Activated CD8-positive, alpha-beta memory T cell treated with anti-CD3 and anti-CD28 coated beads for 1 hour (primary cell): ENCODE measurements at places on chromosomes 5 and 9.

DNA sequence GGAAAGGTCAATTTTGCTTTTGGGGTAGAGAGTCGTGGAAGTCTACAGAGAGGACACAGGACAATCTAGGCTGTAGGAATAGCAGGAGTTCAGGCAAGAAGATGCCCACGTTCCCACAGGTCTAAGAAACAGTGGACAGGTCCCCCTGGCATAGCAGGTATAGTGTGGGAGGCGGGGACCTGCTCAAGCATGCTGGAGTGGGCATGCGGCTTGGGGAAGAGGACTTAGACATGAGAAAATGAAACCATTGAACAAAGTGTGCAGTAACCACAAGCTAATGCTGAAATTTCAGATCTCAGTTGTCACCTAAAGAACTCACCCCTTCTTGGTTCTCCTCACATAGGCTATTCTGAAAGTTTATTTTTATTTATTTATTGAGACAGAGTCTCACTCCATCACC lies 142.8 kb upstream of the EFNA5 start:
- no peak for DNase-seq

DNA sequence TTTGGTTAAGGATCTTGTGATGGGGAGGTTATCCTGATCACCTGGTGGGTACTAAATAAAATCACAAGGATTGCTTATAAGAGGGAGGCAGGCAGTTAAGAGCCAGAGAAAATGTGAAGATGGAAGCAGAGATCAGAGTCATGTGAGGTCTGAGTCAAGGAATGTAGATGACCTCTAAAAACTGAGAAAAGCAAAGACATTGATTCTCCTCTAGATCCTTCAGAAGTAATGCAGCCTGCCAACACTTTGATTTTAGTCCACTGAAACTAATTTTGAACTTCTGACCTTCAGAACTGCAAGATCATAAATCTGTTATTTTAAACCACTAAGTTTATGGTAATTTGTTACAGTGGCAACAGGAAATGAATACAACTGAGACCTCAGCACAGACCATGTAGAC lies 499.0 kb downstream of the GADD45G start:
- no peak for DNase-seq

GRCh38 chr5:30894811-30895210 lies 298.7 kb upstream of the CDH6 start:
- no peak for DNase-seq

DNA sequence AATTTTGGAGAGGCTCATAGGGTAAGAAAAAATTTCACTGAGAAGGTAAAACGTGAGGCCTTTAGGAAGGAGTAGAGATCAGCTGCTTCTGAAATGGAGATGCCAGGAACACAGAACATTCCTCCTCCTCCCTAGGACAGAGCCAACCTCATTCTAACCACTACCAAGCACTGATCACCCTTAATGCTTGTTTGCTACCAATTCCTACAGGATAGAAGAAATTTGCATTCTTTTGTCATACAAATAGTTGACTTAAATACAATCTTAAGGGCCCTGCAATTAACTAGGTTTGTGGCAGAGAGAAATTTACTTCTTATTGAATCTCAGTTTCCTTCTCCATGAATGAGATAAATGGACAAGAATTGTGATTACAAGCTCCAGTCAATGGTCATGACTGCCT lies 780.2 kb upstream of the WWC1 start:
- no peak for DNase-seq

DNA sequence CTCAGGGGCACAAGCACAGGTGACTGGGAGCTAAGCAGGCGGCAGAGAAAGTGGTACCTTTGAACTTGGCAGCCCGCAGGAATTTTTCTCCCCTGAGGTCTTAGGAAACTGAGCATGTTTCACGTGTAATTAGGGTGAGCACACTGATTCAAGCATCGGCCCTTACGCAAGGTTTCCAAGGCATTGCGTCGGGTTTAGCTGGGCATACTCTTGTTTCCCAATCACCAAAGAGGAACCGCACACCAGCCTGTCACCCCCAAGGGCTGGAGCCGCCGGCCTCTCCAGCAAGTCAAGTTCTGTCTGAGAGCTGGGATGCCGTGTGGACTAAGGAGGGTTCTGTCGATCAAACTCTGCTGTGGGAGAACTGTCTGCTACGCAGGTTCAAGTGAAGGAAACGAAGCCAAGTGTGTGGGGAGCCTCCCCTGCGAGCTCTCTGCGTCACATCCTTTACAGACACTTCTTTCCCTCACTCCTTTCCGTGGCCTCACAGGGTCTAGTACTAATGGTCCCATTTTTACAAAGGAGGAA lies 53.0 kb downstream of the ERGIC1 start:
- no peak for DNase-seq

- no peak for DNase-seq
These were observed 3.7 kb upstream of the ZNF510 start for GRCh38 chr9:96781552-96781951.

GRCh38 chr5:115713408-115713807 lies 87.6 kb upstream of the TMED7 start:
- no peak for DNase-seq

DNA sequence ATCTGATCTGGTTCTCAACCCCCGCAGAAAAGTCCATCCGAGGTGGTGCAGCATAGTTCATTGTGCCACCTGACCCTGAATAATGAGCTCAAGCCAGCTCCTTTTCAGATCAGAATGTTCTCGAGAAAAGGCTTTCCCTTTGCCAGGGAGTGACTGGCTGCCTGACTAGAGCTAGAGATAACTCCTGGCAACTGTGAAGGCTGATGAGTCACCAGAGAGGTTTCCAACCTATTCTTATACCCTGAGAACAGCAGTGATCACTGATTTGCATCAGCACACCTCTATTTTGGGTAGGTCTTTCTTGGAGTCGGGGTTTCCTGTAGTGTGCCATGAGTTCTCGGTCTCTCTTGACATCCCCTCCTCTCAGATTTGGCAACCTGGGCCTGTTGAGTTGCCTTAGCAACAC lies 127.9 kb downstream of the PIK3R1 start:
- no peak for DNase-seq

GRCh38 chr5:133147815-133148567 lies 96.2 kb downstream of the HSPA4 start:
- DNase-seq: no peak

- no peak for DNase-seq
These were observed 3.9 kb upstream of the PURA start for GRCh38 chr5:140109759-140110645.

GRCh38 chr9:136284311-136284710 lies 19.6 kb downstream of the CCDC187 start:
- DNase-seq: no peak

DNA sequence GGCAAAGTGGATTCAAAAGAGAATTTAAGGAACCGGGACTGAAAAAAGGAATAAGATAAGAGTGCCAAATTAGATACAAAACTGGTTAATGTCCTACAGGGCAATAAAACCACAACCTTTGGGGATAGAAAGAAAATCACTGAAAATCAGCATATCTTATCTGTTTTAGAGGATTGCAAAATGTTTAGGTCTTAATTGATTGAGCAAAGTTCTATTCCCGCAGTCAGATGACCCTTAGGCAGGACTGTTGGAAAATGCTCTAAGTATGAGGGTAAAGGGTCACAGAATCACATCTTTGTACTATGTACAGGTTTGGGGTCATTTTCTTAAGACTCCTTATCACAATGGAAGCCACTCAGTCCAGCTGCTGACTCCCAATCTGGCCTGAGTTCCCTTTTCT lies 129.0 kb downstream of the GABBR2 start:
- DNase-seq: no peak

DNA sequence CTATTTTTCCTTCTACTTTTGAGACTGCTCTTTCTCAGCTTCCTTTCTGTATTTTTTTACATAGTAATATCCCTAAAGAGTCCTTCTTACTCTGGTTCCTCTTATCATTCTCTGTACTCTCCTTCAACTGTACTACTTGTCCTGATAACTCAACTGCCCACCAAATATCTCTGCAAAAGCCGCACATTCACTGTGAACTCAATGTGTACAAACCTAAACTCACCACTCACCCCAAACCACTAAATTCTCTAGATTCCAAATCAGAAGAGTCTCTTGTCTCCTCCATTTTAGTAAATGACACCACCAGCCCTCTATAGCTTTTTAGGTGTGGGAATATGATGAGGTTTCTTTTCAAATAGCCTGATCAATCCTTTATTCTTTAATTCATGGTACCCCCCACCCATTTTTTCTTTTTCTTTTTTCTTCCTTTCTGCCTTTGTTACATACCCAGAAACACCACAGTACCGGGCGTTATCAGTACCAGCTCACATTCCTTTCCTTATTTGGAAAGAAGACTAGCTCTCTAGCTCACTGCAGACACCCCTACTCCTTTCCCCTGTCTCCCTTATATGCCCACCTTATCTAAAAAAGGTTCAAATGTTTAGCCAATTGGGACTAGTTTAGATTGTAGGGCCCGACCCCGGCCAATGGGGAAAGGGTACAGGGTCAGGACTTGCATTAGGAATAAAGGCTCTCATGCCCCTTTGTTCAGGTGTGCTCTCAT lies 63.1 kb upstream of the RANBP6 start:
- no peak for DNase-seq

GRCh38 chr5:152376886-152377285 lies 28.2 kb downstream of the NMUR2 start:
- DNase-seq: no peak

DNA sequence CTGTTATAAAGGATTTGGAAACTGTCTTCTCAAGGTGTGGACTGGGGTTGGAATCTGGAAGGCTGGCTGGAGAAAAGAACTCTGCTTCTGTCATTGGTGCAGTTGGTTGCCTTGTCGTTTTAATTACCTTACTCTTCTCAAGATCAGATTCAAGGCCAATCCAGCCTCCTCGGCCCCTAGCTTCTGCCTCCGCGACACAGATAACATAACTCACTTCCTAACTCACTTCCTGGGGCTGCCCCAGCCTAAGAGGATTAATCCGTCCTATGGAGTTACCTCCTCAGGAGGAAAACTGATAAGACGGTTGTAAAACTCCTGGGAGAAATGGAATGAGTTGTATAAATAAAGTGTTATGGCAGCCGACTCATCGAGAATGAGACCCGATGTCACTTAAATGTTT lies 389.1 kb upstream of the WWC1 start:
- no peak for DNase-seq

- DNase-seq: no peak
These were observed 40.4 kb upstream of the GADD45G start for GRCh38 chr9:89564346-89564878.

- no peak for DNase-seq
These were observed 159.9 kb downstream of the PPP2R2B start for GRCh38 chr5:146718609-146719008.

- DNase-seq: no peak
These were observed 81.9 kb upstream of the GLIS3 start for GRCh38 chr9:4381744-4382143.

GRCh38 chr9:126700903-126701812 lies 87.4 kb downstream of the LMX1B start:
- DNase-seq: no peak

GRCh38 chr9:35836595-35836994 lies 7.6 kb downstream of the TMEM8B start:
- DNase-seq: no peak

- DNase-seq: no peak
These were observed 147.1 kb downstream of the MYO10 start for GRCh38 chr5:16788957-16789356.

DNA sequence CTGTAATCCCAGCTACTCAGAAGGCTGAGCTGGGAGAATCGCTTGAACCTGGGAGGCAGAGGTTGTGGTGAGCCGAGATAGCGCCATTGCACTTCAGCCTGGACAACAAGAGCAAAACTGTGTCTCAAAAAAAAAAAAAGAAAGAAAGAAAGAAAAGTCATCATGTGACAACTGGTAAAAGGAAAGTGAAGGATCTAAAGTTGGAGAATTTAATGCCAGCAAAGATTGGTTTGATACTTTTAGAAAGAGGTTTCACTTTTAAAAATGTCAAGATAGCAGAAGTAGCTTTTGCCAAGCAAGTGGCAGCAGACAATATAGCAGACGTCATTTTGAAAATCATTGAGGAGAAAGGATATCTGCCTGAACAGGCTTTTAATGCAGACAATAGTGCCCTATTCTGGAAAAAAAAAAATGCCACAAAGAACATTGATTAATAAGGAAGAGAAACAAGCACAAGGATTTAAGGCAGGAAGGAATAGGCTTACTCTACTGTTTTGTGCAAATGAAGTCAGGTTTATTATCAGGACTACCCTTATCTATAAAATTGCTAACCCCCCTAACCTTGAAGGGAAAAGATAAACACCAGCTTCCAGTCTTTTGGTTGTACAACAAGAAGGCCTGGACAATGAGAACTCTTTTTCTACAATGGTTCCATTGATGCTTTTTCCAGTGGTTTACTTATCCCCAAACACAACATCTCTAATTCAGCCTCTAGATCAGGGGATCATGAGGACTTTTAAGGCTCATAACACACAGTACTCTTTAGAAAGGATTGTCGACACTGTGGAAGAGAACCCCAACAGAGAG lies 12.0 kb downstream of the PKD2L2 start:
- no peak for DNase-seq

- DNase-seq: no peak
These were observed 97.8 kb downstream of the STK32A start for GRCh38 chr5:147332658-147333057.

DNA sequence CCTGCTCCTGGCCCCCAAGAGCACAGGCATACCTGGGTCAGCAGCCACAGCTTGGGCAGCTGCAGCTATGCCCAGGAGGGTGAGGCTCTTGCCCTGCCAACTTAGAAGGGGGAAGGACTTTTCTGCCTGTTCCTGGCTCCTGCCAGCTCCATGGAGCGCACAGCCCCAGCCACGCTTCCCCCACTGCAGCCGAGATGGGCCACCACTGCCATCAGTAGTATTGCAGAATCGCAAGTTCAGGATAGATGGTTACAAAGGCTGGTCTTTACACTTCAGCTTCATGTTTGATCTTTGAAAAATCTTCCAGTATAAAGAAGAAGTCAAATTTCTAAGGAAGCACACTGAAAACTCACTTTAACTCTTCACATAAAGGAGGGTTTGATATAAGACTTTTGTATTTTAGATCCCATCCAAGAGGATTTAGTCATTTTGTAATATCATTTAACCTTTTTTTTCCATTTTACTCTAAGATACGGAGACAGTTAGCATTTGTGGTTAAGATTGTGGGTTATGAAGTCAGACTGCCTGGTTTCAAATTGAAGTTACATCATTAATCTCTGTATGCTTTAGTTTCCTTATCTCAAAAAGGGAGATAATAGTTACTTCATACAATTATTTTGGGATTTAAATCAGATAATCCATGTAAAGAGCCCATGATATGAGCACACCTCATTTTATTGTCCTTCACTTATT lies 81.8 kb downstream of the NLN start:
- DNase-seq: no peak

DNA sequence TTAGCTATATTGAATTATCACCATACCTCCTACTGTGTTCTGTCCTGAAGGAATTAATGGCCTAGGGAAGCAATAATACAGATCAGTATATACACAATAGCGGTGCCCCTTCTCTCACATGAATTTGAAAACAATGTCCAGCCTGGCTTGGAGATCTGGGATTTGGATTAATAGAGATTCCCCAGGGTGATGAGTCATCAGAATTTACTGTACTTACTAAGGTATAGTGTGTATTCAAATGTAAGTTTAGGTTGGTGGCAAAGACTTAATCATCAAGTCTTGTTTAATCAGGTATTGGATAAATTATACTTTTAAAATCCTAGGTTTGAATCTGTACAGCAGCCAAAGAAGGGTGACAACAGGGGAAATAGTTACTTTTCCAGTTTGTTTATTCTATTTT lies 121.5 kb downstream of the FEM1C start:
- no peak for DNase-seq
